ENCODE measurements at places on chromosomes 3 and 15. TPM values are rescaled to one million over a fixed set of nuclear protein-coding genes. Genes with fewer than 3 reads are reported as not detected.

- H3K4me3 ChIP-seq: peak overlapping the region; percentile 80
- H3K4me1 ChIP-seq: peaks cover 5% of the 10 kb centered on the region
- no peak for DNase-seq
- peaks cover 7% of the 10 kb centered on the region for H3K27me3 ChIP-seq
- H3K36me3 ChIP-seq: 0 out of 2 replicates have a peak, but pooled peaks cover 4% of the 10 kb centered on the region
Observed at GRCh38 chr15:99732124-99732750, 1.0 kb downstream of the LYSMD4 start.

- DNase-seq: no peak
- no peaks in the 10 kb centered on the region for H3K27me3 ChIP-seq
Observed at GRCh38 chr3:161496508-161496907, at the start of gene OTOL1. Gene OTOL1, plus strand, starts transcription at chr3:161496808. Its CDS starts 0 bp downstream, at chr3:161496808.

DNA sequence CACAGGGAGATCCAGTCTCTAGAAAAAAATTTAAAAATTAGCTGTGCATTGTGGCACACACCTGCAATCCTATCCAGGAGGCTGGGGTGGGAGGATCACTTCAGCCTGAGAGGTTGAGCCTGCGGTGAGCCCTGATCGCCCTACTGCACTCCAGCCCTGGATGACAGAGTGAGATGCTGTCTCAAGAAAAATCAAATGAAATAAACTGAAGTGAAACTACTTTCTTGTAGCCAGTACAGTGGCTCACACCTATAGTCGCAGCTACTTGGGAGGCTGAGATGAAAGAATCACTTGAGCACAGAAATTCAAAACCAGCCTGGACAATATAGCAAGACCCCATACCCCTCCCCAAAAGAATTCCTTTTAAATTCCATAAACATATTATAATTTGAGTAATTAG is 35.4 kb downstream of the SMARCC1 start:
- H3K4me1 ChIP-seq: no peaks in the 10 kb centered on the region
- no peak overlapping the region for H3K27ac ChIP-seq
- no peak for DNase-seq

DNA sequence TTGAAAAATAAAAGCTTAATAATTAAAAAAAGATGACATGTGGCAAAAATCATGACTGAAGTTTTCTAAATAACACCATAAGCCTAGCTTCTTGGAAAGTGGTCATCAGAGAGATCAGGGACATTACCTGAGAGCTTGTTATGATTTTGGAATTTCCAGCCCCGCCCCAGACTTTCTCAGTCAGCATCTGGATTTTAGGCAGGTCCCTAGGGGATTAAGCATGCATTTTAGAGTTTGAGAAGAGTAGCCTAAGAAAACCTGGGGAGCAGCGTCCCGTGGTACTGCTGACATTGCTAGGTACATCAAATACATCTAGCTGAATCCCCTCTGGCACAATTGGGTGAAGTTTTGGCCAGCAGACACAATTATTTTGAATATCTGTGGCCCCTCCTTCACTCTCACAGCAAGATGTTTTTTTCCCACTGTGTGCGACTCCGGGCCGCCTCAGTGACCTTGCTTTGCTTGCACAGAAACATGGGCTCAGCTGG is 58.7 kb upstream of the MEF2A start:
- H3K27ac ChIP-seq: no peak overlapping the region
- no peak for DNase-seq
- H3K27me3 ChIP-seq: no peaks in the 10 kb centered on the region
- no peaks in the 10 kb centered on the region for H3K36me3 ChIP-seq

- H3K27ac ChIP-seq: no peak overlapping the region
- H3K36me3 ChIP-seq: no peaks in the 10 kb centered on the region
- H3K4me3 ChIP-seq: no peak overlapping the region
- no peaks in the 10 kb centered on the region for H3K4me1 ChIP-seq
Observed at GRCh38 chr3:172228036-172228415, 188.6 kb downstream of the FNDC3B start.

Gene ZNF620
- total RNA-seq: 20.2 TPM

Measured in H1 (cell line).